AG04449 (cell line): ENCODE measurements at places on chromosomes 5 and 9.

GRCh38 chr5:53366245-53366644 lies 114.2 kb upstream of the FST start:
- DNase-seq, result no peak

GRCh38 chr9:134052491-134052890 lies 15.3 kb downstream of the BRD3 start:
- no peak for DNase-seq

- no peak for DNase-seq
Observed at GRCh38 chr5:122332599-122333555, 20.8 kb downstream of the SNCAIP start.

DNA sequence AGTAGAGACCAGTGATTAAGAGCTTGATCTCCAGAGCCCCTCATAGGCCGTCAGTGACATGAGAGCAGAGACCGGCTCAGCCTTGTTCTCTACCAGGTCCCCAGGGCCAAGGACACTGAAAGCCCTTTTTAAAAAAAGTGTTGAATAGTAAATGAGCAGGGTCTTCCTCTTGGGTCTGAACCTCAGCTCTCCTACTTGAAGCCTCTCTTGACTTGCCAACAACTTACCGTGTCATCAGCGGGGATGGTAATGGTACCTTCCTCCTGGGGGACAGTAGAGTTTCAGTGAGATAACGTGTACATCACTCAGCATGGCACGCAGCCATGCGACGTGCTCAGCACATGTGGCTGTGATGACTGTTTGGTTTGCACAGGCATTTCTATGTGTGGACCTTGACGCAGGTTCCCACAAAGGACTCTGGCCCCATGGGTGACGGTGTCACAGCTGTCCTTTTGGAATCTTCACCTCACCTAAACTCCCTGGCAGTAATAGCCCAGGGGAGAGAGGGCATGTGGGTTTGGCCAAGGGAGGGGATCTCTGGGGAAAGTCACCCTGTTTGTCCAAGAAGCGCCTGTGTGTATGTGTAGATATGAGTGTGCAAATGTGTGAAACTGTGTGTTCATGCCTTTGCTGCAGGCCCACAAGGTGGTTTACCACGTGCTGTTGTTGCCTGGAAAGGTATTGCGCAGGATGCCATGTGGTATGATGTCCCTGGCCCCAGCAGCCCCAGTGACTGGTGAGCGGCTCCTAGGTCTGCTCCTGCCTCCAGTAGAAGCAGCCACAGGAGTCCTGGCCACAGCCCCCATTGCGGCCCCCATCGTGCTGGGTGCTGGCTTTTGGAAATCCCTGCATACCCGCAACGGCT lies 18.7 kb downstream of the ERGIC1 start:
- DNase-seq, result no peak

- DNase-seq, result no peak
Observed at GRCh38 chr5:28576022-28576421, 1537.6 kb upstream of the CDH9 start.

DNA sequence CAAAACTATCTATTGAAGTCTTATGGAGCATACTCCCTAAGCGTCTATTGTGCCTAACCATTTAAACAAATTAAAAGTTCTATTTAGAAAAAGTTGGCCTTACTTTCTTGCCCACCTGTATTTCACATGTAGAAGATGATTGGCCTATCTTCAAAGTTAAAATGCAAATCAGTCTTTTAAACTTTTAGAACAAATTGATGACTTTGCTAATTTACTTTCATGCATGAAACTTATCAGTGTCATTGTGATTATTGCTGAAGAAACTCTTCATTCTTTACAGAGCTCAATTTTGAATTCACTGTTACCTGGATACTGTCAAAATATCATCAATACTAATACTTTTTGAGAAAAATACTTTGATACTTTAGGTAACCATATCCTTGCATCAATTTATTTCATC lies 216.1 kb downstream of the COX7C start:
- DNase-seq, result no peak

DNA sequence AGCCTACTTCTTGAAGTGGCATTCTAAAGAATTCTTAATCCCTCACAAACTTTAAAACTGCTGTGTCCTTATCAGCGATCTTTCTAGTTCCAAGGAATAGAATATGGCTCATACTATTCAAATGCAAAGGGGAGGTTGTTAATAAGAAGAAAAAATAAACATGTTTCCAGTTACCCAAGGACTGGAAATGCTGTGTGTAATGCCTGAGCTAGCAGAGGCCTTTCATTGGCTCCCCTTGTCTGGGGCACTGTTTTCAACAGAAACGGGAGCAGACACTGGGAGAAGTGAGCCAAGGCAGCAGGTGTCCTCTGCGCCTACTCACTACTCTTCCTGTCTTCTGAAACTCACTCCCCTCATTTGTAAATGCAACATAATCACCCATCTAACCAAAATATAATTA lies 253.0 kb downstream of the MARCHF11 start:
- DNase-seq, result no peak

DNA sequence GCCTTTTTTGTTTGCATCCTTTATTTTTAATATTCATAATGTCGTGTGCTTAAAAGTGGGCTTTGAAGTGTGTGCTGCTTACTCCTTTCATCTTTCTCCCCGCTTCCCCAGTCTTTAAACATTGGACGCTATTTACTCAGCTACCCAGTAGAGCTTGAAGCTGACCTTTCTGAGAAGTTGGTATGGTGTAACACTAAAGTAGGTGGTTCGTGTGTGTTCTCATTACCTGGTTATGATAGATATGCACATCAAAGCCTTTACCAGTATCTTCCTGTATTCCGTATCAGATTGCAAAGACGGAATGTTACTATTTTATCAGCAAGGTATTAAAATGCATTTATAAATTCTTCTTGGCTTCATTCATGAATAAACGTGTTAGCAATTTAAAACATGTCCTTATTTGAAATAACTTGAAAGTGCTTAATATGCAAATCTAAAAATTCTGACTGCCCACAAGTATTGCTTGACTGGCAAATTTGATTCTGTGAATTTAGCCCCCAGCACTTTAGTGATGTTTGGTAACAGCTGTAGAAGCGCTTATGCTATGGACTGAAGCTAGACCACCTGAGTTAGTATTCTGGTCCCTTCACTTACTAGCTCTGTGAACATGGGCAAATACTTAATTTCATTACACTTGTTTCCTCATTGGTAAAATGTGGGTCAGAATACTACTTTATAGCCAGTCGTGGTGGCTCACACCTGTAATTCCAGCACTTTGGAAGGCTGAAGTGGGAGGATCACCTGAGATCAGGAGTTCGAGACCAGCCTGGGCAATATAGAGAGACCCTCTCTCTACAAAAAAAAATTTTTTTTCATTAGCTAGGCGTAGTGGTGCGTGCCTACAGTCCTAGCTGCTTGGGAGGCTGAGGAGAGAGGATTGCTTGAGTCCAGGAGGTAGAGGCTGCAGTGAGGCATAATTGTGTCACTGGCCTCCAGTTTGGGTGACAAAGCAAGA lies 1.7 kb downstream of the RRAGA start:
- no peak for DNase-seq

DNA sequence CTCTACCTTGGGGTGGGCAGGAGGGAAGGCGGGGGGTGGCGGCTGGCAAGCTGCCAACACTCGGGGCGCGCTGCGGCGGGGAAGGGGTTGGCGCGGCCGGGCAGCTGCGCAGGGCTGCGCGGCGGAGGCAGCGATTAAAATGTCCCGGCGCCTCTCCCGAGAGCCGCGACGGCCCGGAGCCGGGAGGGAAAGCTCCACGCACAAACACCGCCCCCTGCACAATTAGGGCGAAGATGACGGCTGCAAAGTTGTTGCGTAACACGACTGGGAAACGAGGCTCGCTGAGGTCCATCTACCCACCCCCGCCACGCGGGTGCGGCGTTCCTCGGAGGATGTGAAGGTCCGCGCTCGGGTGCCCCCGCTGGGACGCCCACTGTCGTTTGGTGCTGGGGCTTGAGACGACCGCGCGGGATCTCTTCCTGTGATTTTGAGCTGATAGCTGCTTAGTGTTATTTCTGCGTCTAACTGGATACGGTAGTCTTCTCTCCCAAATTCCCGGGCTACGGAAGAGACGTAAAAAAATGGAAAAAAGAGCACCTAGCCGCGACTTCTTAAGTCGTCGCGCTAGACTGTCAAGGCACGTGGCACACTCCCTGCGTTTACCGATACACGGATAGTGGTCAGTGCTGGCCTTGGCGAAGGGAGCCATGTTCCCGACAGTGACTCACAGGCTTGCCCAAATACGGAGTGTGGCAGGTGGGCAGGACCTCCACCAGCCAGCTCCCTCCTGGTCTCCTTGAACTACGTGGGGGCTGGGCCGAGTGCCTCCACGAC lies 958 bp upstream of the NFIL3 start:
- no peak for DNase-seq

GRCh38 chr5:10478436-10478835 lies 36.8 kb downstream of the ROPN1L start:
- DNase-seq, result no peak

GRCh38 chr5:149206524-149207141 lies 65.0 kb upstream of the AFAP1L1 start:
- DNase-seq, result no peak

- no peak for DNase-seq
Observed at GRCh38 chr9:111076042-111076441, 37.8 kb upstream of the LPAR1 start.

GRCh38 chr5:62284946-62285891 lies 20.8 kb upstream of the KIF2A start:
- DNase-seq, result no peak

DNA sequence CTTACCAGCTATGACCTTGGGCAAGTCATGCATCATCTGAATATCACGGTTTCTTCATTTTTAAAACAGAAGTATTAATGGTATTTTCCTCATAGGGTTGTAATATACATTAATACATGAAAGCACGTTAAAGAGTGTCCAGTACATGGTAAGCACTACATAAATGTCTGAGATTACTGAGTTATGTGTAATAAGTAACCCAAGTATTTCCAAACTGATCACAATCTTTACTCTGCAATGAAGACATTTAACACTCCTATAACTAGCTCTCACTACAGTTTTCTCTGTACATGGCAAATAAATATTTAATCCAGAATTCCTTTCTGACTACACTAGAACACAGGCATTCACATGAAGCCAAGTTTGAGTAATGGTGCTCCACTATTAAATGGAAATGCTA lies 4.0 kb downstream of the GLDC start:
- no peak for DNase-seq

GRCh38 chr5:39419796-39420195 lies 5.0 kb downstream of the DAB2 start:
- DNase-seq, result no peak

DNA sequence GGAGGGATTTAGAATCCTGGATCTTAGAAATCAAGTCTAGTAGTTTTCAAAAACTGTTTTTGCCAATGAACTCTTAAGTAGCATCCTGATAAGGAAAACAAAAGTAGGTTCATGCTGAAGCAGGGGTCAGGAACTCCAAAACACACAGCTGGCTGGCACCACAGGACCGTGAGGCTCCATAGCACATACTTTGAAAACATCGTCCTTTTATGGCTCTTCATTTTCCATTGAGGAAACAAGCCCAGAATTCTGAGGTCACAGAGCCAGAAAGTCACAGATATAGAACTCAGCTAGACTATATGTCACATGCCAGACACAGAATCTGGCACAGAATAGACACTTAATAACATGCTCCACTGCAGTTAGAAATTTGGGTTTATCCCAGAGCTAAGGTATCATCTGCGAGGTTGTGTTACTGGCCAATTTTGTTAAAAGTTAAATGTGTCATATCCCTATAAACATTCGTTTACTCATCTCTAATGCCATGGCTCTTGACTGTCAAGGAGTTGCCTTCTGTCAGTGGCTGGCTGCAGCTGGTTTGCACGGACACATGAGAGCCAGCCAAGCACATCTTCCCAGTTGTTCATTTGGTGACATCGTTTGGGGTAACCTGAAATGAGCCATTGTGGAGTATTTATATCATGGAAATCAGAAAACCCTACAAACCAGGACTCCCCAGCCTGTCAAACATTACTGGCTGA lies 58.8 kb downstream of the FAM78A start:
- no peak for DNase-seq

- DNase-seq, result no peak
Observed at GRCh38 chr9:88979021-88979420, 12.2 kb upstream of the S1PR3 start.

DNA sequence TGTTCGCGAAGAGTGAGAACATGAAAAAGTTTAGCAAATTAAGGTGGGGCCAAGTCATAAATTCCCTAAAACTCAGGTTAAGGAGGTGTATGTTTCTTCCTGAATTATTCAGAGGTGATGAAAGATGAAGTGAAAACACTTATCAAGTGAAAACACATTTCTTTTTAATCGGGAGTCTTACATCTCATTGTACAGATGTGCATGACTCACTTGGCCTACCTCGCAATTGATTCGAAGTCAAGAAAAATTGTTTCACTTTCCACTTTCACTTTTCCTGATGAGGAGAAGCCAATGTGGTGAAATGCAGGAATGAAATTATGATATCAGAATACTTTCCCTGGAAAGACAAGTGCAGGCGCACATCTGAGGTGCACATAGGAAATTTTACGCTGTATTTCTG lies 78.7 kb downstream of the SLC25A46 start:
- DNase-seq, result no peak

GRCh38 chr5:135635451-135635850 lies 56.7 kb upstream of the CXCL14 start:
- DNase-seq, result no peak

GRCh38 chr9:101587332-101588043 lies 7.3 kb downstream of the PPP3R2 start:
- DNase-seq, result no peak

DNA sequence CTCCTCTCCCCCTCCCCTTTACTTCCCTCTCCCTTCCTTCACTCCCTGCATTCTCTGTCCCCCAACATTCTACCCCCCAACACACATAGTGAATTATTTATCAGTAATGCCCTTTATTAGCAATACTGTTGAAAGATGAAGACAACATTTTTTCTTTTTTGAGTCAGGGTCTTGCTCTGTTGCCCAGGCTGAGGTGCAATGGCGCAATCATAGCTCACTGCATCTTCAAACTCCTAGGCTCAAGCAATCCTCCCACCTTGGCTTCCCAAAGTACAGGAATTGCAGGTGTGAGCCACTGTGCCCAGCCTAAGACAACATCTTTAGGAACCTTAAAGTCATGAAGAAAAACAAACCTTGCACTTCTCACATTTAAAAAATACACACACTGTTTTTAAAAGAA lies 130.6 kb downstream of the ZNF462 start:
- no peak for DNase-seq

- no peak for DNase-seq
Observed at GRCh38 chr5:100553209-100553608, 18.0 kb downstream of the FAM174A start.

- no peak for DNase-seq
Observed at GRCh38 chr5:101102506-101102905, 199.4 kb upstream of the ST8SIA4 start.

- DNase-seq, result no peak
Observed at GRCh38 chr5:170306381-170306831, 8.8 kb upstream of the LCP2 start.

GRCh38 chr5:116488356-116489041 lies 86.1 kb downstream of the SEMA6A start:
- DNase-seq, result no peak

GRCh38 chr5:4027088-4027734 lies 431.6 kb downstream of the IRX1 start:
- DNase-seq, result no peak

- no peak for DNase-seq
Observed at GRCh38 chr9:89482056-89482851, 15.7 kb downstream of the SEMA4D start.

- DNase-seq, result no peak
Observed at GRCh38 chr5:56588636-56589480, 226.5 kb upstream of the MAP3K1 start.
